Thoracic aorta (tissue), 2 donors: ENCODE measurements at places on chromosomes 3 and 15. TPM values are rescaled to one million over a fixed set of nuclear protein-coding genes. Genes with fewer than 3 reads are reported as not detected.

GRCh38 chr15:82599862-82600261 is 47.3 kb downstream of the CPEB1 start:
- DNase-seq = no peak
- H3K4me1 ChIP-seq = no peaks in the 10 kb centered on the region
- H3K27me3 ChIP-seq = no peaks in the 10 kb centered on the region
- no peak overlapping the region for H3K4me3 ChIP-seq

GRCh38 chr3:127428344-127428997 is 140.6 kb upstream of the PRR20G start:
- H3K4me3 ChIP-seq = no peak overlapping the region
- no peaks in the 10 kb centered on the region for H3K4me1 ChIP-seq
- H3K36me3 ChIP-seq = no peaks in the 10 kb centered on the region
- no peak for DNase-seq

DNA sequence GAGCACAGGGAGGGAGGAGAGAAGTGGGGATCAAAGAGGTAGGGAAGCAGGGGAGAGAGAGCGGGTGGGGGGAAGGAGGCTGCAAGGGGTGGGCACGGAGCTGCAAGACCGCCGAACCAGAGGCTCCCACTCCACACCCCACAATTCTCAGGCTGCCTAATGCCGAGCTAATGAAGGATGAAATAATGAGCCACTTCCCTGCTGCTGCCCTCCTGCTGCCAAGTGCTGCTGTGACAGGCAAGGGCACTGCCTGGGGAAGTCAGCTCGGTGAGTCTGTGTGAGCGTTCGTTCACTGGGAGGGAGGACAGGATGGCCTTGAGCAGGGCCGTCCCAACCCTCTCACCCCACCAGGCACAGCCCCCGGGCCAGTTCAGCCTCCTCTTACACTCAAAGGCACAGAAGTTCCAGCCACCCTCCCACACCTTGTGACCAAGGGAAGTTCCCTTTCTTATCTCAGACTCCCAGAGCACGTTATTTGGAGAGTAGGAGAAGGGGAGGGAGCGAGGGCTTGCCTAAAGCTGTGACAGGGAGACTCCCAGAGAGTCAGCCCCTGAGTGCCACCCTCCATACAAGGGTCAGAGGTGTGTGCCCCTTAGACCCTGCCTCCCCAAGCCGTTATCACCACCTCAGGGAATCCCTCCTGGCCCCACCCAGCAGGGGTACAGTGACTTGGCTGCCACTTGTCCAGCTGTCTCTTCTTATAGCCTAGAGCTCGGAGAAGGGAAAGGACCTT is 12.4 kb downstream of the GLYCTK start:
- H3K27ac ChIP-seq = no peak overlapping the region
- no peaks in the 10 kb centered on the region for H3K27me3 ChIP-seq
- H3K36me3 ChIP-seq = no peaks in the 10 kb centered on the region
- no peak overlapping the region for H3K4me3 ChIP-seq

- no peak for DNase-seq
- H3K27me3 ChIP-seq = no peaks in the 10 kb centered on the region
- H3K36me3 ChIP-seq = no peaks in the 10 kb centered on the region
- H3K27ac ChIP-seq = no peak overlapping the region
- no peak overlapping the region for H3K4me3 ChIP-seq
Observed at GRCh38 chr3:118949113-118949760, 85.4 kb downstream of the IGSF11 start.

GRCh38 chr3:115927197-115927596 is 303.9 kb downstream of the GAP43 start:
- H3K4me1 ChIP-seq = no peaks in the 10 kb centered on the region
- no peak for DNase-seq
- no peaks in the 10 kb centered on the region for H3K27me3 ChIP-seq
- H3K36me3 ChIP-seq = no peaks in the 10 kb centered on the region

Gene GOLGA6L4
- total RNA-seq = 4.9 TPM

Gene CIB2
- total RNA-seq = 7.9 TPM
